ENCODE measurements at places on chromosomes 1 and 21.

GRCh38 chr1:244665771-244666217, 12.9 kb downstream of the DESI2 start:
- no peak for DNase-seq

DNA sequence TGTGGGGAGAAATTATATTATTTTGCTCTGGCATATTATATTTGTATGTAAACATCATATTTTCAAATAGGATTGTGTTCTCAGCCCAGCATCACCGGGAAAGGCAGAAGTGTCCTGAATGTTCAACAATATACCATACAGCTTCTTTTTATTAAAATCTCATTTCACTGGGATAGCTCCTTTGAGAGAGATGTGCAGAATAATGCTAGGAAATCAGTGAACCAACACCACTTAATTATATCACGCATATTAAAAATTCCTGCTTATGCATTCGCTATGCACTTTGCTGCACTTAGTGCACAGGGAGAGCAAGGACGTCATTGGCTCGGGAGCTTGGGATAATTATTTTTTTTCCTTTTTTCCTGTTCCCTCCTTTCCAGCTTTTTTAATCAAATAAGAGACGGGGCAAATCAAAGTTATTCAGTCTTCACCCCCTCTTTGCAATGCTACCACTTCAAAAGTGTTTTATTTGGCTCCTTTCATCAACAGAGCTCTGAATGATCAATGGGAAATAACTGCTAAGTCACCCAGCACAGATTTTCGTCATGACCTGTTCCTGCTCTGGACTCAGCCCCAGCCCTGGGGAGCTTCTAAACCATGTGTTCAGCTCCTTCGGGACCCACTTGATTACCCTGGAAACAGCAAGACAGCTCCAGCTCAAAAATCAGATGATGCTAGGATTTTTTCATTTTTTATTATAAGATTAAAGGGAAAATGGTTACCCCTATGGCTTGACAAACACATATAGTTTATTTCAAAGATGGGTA, 165.5 kb upstream of the DUSP10 start:
- DNase-seq = no peak

- DNase-seq = peak; percentile 16
Observed at GRCh38 chr1:14923727-14924452, 229.7 kb upstream of the TMEM51 start.

- DNase-seq = no peak
Observed at GRCh38 chr1:1163538-1164070, 10.1 kb upstream of the TTLL10 start.

DNA sequence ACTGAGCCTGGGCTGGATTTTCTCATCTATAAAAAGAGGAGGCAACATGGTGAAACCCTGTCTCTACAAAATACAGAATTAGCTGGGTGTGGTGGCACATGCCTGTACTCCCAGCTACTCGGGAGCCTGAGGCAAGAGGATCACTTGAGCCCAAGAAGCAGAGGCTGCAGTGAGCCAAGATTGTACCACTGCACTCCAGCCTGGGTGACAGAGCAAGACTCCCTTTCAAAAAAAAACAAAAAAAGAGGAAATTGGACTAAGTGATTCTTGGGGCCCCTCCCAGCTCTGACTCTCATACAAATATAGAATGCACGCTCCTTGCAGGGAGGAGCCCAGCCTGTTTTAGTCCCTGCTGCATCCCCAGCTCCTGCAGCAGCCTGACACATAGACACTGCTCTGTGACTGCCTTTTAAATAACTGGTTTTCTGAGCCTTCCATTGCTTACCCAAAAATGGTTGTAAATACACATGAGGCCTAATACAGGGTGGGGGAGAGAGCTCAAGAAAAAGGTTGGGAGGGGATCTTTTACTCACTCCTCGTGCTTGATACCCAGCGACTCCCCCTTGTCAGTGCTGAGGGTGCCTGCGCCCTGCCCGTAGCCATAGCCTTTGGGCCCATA, 17.2 kb downstream of the CSRP1 start:
- no peak for DNase-seq

GRCh38 chr1:59025898-59026426, 242.1 kb upstream of the JUN start:
- no peak for DNase-seq

- DNase-seq = no peak
Observed at GRCh38 chr1:204647805-204648153, 37.8 kb downstream of the LRRN2 start.

GRCh38 chr1:246324711-246325110, 182.4 kb downstream of the SMYD3 start:
- DNase-seq = no peak

DNA sequence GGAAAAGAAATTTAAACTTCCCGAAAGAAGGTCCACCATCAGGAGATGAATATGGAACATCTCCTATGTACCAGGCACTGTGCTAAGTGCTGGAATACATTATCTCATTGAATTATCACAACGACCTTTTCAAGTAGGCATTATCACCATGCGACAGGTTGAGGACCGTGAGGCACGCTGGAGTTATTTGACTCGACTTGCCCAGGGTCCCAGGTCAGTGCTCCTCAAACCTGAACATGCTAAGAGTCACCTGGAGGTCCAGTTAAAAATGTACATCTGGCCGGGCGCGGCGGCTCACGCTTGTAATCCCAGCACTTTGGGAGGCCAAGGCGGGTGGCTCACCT, 15.9 kb upstream of the AGTRAP start:
- DNase-seq = no peak

GRCh38 chr1:23567996-23568607, 8.8 kb upstream of the ID3 start:
- no peak for DNase-seq

DNA sequence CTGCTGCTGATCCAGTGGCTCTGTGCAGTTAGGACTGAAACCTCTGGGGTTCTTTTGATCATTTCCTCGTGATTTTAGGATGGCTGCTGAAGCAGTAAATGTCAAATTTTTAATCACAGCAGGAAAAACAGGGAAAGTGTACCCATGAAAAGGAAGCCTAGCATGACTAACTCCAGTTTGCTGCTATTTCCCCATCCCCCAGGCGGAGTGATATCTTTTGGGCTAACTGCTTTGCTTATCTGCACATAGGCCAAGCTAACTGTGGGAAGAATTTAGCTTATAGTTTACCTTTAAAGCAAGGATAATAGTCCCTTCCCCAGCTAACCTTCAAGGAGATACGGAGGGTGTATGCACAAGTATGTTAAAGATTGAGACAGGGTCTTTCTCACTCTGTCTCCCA, 149.8 kb upstream of the TNR start:
- no peak for DNase-seq

- no peak for DNase-seq
Observed at GRCh38 chr21:28333578-28334075, 659.0 kb downstream of the LTN1 start.

DNA sequence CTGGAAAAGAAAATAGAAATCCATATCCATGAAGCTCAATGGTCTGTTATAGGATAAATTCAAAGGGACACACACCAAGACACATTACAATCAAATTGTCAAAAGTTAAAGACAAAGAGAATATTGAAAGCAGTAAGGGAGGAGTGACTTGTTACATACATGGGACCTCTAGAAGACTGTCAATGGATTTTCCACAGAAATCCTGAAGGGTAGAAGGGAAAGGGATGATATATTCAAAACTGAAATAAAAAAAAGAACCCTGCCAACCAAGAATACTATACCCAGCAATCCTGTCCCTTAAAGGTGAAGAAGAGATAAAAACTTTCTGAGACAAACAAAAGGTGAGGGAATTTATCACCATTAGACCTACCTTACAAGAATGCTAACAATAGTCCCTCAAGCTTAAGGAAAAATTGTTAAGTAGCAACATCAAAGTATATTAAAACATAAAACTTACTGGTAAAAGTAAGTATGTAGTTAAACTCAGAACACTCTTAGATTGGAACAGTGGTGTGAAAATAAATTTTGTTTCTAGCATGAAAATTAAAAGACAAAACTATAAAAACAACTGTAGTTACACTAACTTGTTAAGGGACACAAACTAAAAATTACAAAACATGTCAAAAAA, 103.2 kb upstream of the APP start:
- DNase-seq = no peak

DNA sequence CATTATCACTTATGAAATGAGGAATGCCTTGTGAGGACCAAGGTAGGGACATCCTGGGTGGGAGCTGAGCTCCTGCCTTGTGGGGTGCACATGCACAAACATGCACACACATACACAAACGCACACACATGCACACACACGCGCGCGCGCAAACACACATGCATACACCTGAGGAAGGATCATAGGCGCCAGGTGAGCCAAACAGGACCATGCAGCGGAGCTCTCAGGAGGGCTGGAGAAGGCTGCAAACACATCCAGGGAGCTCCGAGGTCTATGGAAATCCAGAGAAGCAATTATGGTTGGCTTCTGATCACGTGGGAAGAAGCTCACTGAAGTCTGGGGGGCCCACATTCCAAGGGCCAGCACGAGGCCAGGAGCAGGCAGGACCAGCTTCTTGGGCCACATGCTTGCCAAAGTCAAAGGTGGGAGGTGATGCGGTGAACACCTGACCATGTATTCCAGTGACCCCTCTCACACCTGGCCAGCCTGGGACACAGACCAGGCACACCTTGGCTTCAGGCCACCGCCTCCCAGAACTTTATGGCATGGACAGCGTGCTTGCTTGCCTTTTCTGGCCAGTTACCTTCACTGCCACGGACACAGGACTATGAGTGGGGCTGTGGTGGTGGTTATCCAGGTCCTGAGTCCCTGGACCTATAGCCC, 13.6 kb downstream of the GPR137B start:
- no peak for DNase-seq

- no peak for DNase-seq
Observed at GRCh38 chr1:4256351-4256750, 356.3 kb upstream of the C1orf174 start.

- no peak for DNase-seq
Observed at GRCh38 chr1:5343256-5344020, 648.8 kb downstream of the NPHP4 start.

DNA sequence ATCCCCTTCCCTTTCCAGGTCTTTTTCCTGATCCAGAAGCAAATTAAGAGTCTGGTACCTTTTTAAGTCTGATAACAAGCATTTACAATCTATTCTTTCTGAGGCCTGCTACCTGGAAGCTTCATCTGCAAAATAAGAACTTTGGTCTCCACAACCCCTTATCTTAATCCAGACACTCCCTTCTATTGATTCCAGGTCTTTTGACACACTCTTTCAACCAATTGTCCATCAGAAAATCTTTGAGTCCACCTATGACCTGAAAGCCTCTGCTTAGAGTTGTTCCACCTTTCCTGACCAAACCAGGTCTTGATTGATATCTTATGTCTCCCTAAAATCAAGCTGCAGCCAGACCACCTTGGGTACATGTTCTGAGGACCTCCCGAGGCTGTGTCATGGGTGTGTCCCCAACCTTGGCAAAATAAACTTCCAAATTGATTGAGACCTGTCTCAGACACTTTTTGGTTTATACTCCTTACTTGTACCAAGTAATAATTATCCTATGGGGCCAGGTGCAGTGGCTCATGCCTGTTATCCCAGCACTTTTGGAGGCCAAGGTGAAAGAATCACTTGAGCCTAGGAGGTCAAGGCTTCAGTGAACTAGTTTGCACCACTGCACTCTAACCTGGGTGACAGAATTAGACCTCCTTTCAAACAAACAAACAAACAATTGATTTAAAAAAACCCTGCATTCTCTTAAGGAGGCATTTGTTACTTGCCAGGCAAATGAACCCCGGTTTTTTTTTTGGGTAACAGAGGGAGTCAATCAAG, 126.1 kb downstream of the MAP3K21 start:
- DNase-seq = no peak

- DNase-seq = no peak
Observed at GRCh38 chr1:208724079-208724478, 479.9 kb upstream of the PLXNA2 start.

DNA sequence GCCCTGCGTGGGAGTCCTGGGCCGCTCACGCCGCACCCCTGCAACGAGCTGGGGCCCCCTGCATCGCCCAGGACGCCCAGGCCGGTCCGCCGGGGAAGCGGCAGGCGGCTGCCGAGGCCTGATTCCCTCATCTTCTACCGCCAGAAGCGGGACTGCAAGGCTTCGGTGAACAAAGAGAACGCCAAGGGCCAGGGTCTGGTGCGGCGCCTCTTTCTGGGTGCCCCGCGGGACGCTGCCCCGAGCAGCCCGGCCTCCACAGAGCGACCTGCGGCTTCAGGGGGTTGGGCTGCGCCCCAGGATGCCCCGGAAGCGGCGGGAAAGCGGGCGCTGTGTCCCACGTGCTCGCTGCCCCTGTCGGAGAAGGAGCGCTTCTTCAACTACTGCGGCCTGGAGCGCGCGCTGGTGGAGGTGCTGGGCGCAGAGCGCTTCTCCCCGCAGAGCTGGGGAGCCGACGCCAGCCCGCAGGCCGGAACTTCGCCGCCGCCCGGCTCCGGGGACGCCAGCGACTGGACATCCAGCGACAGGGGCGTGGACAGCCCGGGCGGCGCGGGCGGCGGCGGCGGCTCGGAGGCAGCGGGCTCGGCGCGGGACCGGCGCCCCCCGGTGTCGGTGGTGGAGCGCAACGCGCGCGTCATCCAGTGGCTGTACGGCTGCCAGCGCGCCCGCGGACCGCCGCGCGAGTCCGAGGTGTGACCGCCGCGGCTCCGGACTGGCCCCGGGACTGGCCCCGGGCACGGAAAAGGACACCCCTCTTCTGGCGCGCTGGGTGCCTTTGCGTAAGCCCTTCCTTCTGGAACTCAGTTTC, 2.7 kb downstream of the FAM110D start:
- DNase-seq = peak; percentile 11

DNA sequence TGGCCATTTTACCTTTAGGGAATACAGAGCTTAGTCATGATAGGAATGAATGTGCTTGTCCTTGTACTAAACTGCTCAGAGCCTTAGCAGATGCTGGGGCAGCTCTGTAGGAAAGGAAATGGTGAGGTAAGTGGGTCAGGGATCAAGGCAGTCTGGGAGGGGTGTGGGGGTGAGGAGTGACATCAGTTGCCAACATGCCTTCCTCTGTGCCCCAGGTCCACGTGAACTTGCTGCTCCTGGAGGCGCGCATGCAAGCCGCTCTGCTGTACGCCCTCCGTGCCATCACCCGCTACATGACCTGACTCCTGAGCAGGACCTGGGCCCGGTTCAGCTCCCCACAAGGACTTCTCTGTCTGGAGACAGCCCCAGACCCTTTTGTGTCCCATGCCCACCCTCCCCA, 21.2 kb downstream of the SESN2 start:
- DNase-seq = no peak

- DNase-seq = no peak
Observed at GRCh38 chr1:111347026-111347425, 56.4 kb downstream of the CHIA start.

DNA sequence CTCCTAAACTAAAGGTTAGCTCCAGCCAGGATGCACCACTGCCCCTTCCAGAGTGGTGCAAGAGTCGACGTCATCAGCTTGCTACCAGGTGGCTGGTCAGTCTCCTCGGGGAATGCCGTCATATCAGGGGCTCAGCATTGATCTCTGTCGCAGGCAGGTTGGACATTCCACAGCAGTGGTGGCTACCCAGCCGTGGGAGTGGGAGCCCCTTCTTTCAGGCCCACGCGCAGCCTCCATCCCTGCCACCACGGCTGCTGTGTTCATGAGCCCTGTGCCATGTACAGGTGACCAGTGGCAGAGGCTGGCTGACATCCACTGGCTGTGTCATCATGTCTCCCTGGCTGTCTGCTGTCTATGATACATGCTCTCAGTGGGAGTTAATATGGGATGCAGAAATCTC, 25.5 kb downstream of the IL10RB start:
- no peak for DNase-seq

GRCh38 chr1:89610457-89611011, 22.4 kb upstream of the LRRC8C start:
- no peak for DNase-seq
